H9 (cell line): ENCODE measurements at places on chromosomes 5 and 9.
A peak's percentile ranks its signal among the peaks of the same experiment; 100 is the strongest.

DNA sequence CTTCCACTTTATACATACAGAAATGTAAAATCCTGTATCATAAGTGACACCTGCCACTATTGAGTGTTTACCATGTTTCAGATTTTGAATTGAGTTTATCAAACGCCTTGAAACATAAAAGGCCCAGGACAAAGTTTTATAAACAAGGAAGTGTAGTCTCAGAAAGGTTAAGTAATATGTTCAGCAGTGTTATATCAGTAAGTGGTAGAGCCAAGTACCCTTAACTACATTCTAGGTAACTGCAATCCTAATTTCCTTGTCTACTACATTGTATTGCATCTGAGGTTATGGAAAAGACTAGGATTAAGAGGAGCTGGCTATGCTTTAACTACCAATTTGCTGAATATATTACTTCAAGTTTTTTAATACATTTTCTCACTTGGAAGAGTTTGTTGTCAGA, 641.6 kb downstream of the LRRC70 start:
- DNase-seq, result no peak

DNA sequence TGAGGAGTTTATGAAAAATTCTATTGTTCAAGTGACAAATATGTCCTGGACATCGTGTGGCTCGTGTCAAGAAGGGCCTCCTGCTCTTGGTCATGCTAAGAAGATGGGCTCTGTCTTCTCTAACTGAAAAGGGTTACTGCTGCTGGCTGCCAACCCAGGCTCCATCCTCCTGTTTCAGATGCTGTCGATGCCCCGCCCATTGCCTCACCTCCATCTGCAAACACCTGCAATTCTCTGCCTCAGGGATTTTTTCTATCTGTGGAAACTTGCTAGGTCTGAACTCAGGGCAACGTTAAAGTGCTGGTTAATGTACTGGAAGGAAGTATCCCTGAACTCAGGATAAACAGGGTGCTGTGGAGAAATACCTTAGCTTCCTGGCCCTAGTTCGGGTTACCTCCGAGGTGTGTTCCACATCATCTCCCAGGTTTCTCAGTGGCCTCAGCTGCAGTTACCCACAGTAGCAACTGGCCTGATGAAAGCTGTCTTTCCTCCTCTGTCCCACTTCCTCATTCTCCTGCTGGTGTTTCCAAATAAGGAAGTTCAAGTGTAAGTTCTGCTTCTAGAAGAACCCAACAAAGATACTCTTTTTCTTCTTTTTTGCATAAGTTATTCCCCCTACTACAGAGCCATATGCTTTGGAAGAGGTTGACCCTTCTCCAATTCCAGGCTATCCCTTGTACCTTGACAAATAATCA, 151.7 kb upstream of the SMIM23 start:
- no peak for DNase-seq

- no peak for DNase-seq
Observed at GRCh38 chr5:36152324-36153297, 700 bp downstream of the SKP2 start.

DNA sequence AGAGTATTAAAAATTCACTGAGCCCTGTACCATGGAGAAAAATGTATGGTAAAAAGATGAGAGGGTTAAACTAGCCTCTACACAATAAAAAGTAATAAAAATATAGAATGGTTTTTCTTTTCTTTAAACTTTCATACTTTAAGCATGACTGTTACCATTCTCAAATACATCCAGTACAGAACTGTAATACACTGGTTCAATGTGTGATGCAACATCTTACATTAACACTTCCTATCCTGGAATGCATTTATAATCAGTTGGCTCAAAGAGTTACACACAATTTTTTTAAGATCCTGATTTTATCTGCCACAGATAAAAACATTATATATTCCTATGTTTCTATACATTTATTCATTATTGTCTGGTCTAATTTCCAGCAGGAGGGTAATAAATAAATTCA, 4.7 kb downstream of the GNAQ start:
- DNase-seq, result no peak

DNA sequence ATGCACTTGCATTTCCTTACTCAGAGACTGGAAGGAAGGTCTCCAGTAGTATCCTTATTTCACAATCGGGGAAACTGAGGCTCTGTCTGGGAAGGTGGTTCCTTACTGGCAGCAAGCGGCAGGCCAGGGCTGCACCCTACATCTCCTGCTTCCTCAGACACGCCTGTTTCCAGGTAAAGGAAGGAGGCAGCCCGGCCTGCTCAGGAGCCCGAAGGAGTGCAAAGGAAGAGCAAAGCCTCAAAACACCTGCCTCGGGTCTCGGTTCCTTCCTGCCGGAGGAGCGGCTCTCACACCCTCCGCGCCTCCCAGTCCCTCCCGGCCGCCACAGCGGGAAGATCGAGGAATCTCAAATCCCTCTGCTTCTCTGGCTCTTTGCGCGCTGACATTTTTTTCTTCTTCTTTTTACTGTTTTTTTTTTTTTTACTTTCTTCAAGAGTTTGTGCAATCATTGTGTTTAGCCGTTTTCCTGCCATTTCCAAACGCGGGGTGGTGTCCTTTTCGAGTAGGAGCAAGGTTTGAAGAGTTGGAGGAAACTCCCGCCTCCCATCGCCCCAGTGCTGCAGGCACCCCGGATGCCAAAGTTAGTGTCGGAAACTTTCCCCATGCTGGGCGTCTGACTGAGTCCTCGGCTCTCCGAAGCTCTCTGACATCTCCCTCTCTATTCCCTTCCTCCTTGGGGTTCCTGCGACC, 1.0 kb downstream of the GGTA1 start:
- DNase-seq, result peak; percentile 36

GRCh38 chr9:126849591-126850225, 10.7 kb upstream of the ZBTB34 start:
- DNase-seq, result no peak

DNA sequence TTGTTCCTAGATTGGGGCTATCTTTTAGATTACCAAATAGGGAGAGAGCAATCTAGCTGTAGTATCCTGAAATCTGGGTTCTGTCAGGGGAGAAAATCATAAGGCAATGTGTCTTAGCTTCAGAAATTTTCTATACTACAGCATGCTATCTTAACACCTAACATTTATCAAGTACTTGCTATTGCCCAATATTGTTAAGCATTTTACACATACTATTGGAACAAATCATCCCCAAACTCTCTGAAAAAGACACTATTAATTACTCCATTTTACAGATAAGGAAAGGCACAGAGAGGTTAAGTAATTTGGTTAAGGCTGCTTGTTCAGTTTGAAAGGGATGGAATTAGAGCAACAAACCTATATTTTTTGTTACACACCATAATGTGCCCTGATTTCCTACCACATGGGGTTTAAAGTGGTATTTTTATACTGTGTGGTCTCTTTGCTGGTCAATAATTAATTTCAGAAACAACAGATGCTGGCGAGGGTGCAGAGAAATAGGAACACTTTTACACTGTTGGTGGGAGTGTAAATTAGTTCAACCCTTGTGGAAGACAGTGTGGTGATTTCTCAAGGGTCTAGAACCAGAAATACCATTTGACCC, 57.2 kb upstream of the RIC1 start:
- no peak for DNase-seq

GRCh38 chr9:35286381-35286780, 124.6 kb downstream of the UNC13B start:
- DNase-seq, result no peak

DNA sequence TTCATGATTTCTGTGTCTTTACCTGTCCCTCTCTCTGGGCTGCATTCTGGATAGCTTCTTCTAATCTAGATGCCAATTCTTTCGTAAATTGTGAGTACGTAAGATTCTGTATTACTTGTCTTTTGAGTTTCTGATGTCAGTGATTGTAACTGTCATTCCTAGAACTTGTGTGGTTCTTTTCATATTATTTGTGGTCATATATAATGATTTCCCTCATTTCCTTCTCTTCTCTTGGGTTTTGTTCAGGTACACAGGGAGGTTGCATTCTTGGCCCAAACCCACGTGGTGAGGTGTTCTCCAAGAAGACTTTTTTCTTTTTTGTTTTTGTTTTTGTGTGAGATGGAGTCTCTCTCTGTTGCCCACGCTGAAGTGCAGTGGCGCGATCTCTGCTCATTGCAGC, 13.8 kb downstream of the UGCG start:
- no peak for DNase-seq

DNA sequence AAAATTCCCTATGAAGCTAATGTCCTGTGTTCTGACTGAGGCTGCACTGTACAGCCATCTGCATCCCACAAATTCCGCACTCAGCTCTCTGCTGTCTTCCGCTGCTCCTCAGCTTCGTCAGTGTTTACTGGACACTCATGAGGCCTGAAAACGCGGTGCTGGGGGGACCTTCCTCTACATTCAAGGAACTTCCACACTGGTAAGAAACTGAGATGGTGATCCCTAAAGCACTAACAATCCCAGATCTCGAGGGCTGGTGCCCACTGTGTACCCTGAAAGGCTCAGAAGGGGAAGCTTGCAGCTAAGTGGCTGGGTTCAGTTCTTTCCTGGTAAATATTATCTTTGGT, 117.9 kb downstream of the NRG2 start:
- no peak for DNase-seq

GRCh38 chr5:115274584-115274983, 11.9 kb upstream of the PGGT1B start:
- DNase-seq, result no peak

GRCh38 chr5:55933377-55934114, 61.2 kb downstream of the IL6ST start:
- no peak for DNase-seq

- peak; percentile 71 for DNase-seq
Observed at GRCh38 chr5:64165500-64166200, at the start of gene RNF180. TSS of gene RNF180 (plus strand) at chr5:64165843. CDS start at chr5:64200808, 34,965 bp downstream.

DNA sequence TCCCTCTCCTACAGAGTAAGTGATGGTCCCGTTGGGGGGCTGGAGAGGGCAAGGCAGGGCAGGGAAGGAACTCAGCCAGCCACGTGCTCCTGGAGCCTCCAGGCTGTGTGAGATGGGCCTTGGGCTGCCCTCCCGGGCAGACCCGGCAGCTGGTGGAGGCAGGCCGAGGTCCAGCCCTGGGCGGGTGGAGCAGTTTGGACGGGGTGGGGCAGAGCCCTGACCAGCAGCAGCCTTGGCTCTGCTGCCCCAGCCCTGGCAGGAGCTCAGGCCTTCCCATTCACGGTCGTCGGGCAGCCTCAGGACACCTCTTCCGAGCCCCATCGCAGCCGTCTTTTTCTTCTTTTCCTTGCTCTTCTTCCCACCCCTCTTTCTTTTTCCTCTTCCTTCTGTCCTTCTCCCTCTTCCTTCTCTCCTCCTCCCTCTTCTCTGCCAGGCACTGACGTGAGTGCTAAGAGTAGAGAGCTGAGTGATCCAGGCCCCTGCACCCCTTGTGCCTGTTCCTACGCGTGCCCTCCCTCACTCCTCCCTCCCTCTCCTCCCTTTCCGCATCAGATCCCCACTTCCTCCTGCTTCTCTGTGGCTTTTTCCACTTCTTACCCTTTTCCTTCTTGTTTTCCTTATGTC, 42.8 kb downstream of the AMBP start:
- peak; percentile 15 for DNase-seq

DNA sequence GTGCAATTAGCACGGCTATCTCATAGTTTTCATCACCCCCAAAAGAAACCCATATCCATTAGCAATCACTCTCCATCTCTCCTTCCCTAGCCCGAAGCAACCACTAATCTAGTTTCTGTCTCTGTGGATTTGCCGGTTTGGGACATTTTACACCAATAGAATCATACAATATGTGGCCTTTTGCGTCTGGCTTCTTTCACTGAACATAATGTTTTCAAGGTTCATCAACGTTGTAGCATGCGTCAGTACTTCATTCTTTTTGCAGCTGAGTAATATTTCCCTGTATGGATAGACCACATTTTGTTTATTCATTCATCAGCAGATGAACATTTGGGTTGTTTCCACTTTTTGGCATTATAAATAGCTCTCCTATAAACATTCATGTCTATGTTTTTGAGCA, 75.4 kb upstream of the TBC1D2 start:
- no peak for DNase-seq

- DNase-seq, result no peak
Observed at GRCh38 chr9:70135176-70135575, 91.5 kb downstream of the MAMDC2 start.

GRCh38 chr9:91954841-91955471, 4.9 kb upstream of the ROR2 start:
- peak; percentile 70 for DNase-seq

DNA sequence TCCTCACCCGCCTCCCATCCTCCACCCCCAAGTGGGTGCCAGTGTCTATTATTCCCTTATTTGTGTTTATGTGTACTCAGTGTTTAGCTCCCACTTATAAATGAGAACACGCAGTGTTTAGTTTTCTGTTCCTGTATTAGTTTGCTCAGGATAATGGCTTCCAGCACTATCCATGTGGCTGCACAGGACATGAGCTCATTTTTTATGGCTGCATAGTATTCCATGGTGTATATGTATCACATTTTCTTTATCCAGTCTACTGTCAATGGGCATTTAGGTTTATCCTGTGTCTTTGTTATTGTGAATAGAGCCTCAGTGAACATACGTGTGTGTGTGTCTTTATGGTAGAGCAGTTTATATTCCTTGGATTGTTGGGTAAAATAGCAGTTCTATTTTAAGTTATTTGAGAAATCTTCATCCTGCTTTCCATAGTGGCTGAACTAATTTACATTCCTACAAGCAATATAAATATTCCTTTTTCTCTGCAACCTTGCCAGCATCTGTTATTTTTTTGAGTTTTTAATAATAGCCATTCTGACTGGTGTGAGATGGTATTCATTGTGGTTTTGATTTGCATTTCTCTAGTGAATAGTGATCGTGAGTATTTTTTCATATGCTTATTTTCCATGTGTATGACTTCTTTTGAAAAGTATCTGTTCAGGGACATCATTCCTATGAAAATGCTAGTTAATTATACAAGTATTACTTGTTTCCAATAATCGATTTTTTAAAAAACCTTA, 164.0 kb upstream of the CCDC152 start:
- DNase-seq, result no peak

DNA sequence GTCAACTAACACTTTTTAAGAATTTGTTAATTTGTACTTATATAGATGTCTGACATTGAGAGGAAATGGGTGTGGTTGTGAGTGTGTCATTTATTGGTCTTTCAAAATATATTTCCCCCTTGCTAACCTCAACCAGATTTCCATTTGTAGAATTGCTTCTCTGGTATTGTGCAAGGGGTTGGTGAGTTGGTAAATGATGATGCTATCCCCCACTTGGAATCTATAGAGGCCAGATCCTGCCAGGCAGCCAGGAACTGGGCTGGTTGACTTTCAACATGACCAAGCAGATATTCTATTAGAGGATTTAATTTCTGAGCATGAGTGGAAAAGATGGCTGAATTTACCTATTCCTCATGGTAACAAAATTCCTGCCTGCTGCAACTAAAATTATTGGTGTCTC, 306.6 kb upstream of the KIF2A start:
- no peak for DNase-seq
